Anterior cingulate cortex (tissue), 58 donors: ENCODE measurements at places on chromosomes 11 and 22.

DNA sequence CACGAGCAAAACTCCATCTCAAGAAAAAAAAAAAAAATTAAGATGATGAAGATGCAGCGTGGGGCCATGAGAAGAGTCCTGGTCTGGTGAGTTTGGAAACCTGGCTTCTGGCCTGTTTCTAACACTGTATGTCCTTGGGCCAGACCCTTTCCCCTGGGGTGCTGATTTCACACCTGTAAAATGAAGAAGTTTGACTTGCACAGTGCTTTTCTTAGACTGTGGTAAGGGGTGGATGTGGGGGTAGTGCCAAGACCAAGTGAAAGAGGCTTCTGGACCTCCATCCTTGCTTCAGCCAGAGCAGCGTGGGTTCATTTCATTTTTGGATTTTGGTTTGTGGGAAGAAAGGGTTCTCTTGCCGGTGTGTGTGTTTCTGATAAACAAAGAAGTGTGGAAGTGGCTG lies 42.1 kb downstream of the PTPRJ start:
- DNase-seq, result no peak

DNA sequence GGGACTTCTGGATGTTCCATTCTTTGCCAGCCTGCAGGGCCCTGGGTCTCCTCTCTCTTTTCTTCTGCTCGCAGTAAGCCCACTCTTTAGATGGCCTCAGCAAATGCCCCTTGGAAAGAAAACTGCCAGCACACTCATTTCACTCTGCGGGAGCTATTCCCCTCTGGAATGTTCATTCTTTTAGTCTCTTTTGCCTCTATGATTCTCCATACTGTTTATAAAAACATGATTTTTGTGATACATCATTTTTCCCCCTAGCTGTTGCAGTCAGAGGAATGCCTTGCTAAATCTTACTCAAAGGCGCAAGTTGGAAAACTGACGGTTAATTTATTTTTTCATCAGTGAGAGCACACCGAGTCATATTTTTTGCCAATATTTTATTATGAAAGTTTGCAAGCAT lies 184.9 kb downstream of the SNX19 start:
- no peak for DNase-seq

DNA sequence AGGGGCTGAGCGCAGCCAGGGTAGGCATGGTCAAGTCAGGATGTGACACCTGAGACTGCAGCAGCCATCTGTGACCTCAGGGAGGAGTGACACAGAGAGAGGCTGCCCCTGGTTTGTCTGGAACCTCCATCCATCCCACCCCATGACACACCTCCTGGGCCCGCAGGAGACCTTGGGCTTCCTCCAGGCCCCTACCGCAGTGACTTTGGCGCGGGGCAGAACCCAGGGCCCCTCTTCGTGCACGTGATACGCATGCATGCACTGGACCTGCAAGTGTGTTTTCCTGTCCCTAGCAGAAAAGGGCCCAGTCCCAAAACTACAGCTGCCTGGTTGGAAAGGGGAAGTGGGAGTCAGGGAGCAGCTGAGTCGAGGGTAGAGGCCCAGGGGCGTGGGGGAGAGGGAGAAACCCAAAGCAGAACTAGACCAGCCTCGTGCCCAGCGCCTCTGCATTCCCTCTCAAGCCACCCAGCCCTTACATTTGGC lies 7.9 kb upstream of the CYTH4 start:
- no peak for DNase-seq

DNA sequence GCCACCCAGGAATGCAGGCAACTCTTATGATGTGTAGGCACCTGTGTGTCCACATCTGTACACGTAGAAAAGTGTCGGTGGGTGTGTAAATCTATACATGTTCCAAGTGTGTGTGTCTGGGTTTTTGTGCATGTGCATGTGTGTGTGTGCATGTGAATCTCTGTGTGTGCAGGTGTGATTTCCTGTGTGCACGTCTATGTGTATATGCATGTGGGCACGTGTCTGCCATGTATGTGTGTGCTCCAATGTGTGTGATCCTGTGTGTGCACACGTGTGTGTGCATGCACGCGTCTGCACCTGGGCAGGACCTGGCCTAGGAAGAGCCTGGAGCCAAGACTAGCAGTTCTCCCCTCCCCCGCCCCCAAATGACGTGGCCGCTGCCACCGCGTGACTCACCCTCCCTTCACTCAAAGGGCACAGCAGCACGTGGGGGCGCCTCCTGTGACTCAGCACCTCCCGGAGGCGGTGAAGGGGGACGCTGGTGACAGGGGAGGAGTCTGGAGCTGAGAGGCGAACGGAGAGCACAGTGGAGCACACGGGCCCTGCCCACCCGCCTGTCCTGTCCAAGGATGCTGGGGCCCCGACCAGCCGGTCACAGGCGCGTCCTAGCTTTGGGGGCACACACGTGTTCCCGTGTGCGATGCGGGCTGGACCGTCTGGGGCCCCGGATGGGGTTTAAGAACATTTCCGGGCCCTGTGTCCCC lies 10.1 kb downstream of the PIM3 start:
- peak; percentile 91 for DNase-seq

GRCh38 chr11:133149698-133150097 lies 382.6 kb downstream of the OPCML start:
- DNase-seq, result no peak

- no peak for DNase-seq
These were observed 36.0 kb upstream of the COMT start for GRCh38 chr22:19905347-19906276.

DNA sequence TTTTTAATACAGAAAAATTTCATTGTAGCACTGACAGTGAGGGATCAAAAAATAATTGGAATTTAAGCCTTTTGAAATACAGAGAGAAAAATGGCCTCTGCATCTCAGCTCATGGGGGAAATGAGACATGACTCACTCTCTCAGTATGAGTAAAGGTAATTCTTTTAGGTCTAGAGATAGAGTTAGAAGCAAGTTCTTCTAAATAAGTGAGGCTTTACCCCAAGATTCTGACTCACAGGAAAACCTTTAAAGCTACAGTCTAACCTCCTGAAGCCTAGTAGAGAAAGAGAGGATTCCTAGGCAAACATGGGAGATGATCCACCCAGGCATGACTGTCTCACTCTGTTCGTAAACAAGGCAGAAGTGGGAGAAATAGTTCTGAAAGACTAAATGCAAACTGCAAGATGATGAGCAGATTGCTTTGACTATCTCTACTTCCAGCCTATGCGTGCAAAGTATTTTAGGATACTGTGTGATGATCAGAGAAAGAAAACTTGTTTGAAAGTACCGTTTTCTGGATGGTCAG lies 1003.3 kb upstream of the CCDC90B start:
- DNase-seq, result no peak
